ENCODE measurements at places on chromosomes 2 and 18.

DNA sequence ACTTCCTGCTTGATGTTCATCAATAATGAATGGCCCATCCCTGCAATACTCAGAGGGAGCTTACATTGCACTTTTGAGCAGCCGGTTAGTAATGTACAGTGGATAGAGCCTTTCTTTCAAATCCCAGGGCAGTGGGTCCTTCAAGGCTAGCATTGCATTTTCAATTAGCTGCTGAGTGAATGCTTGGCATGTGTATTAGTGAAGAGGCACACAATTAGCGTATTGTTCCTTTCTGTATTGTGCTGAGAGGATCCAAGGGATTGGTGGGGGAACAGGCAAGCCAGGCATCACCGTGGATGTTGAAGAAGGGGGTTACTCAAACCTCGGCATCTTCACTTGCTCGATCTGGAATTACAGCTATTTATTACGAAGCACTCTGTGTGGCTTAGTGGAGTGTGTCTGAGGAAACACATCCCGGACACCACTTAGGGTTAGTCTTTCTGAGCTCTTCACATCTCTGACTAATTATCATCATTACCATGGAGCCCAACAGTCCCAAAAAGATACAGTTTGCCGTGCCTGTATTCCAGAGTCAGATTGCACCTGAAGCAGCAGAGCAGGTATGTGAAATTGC lies at the start of gene PPP1R1C:
Gene PPP1R1C (plus strand): TSS at position 222 of the 574 bp plus-strand sequence. CDS start 258 bp downstream, at position 480.
- DNase-seq, result no peak

- no peak for DNase-seq
These were observed 48.2 kb downstream of the ADI1 start for GRCh38 chr2:3470856-3471737.

DNA sequence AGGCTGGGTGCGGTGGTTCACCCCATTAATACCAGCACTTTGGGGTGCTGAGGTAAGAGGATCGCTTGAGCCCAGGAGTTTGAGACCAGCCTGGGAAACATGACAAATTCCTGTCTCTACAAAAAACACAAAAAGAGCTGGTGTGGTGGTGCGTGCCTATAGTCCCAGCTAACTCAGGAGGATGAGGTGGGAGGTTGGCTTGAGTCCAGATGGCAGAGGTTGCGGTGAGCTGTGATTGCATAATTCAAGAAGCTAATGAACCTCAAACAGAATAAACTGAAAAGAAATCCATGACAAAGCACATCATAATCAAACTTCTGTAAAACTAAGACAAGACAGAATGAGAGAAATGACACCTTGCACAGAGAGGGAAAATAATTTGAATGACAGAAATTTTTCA lies 54.8 kb downstream of the SEMA4F start:
- no peak for DNase-seq

GRCh38 chr2:61585383-61585782 lies 47.2 kb upstream of the XPO1 start:
- no peak for DNase-seq

DNA sequence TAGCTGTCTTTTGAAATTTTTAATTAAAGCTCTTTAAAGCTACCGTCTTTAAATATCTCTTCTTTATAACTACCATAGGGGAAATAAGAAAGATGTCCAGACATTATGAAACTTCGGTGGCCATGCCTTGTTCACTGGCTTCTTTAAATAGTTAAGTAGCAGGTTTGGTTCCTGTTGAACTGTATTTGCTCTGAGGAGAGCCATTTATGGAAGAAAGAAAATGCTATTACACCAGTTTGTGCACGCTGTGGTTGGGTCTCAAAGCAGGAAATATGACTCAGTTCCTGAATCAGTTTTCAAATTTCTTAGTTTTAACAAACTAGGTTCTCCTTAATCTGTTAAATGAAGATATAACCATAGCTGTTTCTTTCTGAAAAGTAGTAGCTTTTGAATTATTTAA lies 12.2 kb downstream of the ARPC2 start:
- DNase-seq, result no peak

DNA sequence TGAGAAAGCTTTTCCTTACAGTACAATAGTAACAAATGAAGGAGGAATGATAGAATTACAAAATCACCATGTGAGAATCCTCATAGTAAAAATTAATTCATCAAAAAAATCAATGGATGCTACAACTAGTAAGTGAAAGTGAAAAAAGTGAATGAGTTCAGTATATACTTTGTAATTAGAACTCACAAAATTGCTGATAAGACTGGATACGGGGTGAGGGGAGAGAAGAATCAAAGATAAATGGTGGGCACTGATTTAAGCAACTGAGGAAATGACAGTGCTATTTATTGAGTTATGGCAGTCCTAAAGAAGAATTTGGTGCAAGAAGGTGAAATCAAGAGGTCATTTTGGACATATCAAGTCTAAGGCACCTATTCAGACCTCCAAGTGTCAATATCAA lies 20.6 kb downstream of the OLA1 start:
- no peak for DNase-seq
